SHP77 treated with DMSO at 0.1 percent for 48 hours (cell line): ENCODE measurements at places on chromosomes 3 and 15.

- DNase-seq: no peak
Measured at GRCh38 chr3:5709714-5710113, 522.2 kb downstream of the EDEM1 start.

GRCh38 chr15:29573197-29573838 is 248.9 kb downstream of the TJP1 start:
- DNase-seq: no peak

DNA sequence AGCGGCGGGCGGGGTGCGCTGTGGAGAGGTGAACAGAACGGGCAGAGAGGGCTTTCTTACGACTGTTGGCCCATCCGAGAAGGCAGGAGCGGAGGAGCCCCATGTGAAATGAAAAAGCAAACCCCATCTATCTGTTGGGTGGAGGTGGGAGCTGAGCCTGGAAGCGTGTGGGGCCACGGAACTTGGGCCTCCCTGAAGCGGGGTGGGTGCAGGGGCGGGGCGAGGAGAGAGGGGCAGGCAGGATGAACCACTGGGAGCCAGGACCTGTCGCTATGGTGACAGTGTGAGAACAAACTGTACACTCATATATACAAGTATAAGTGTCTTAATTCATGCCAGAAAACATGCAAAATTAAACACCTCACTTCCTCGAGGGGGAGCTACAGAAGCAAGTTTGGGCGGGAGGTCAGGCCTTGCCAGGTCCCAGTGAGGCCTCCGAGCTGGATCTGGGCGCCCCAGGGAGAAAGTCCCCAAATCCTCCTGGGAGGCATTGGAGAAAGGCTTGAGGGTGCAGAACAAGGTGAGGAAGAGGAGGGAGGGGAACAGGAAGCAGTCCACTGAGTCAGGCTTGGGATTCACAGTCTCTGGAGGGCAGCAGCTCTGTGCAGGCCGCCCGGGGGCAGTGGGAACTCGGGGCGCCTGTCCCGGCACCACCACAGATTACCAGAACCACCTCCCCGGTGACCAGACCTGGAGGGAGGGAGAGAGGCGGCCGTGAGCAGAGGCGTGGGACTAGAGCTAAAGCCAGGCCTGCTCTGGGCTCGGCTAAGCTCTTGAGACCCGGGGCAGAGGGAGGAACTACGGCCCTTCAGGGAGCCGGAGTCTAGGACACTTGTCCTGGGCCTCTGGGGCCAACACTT is 34.8 kb downstream of the RBPMS2 start:
- peak; percentile 41 for DNase-seq

DNA sequence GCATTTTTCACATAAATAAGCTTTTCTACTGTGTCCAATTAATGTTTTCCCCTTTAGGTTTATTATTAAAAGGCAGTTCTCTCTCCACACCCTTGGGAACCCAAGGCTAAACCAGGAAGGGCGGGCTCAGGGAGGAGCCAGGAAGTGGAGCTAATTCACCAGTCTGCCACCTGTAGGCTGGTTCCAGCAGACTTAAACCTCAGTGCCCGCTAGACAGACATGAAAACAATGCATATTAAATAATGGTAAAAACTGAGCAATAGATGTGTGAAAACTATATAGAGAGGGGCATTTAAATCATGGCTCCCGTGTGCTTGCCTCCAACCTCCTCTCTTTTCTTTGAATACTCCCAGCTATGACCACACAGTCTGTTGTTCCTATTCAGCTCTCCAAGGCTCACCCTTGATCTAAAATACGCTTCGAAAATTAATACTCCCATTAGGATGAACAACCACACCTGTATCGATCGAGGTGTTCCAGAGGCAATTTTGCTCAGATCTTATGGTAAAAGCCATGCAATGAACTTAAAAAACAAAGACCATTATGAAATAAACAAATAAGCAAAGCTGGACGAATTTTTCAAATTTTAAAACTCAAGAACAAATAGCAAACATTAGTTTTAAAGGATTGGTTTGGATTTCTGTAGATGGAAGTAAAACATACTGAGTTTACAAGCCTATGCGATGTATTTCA is 253.3 kb downstream of the TJP1 start:
- DNase-seq: peak; percentile 48

- DNase-seq: no peak
Measured at GRCh38 chr15:62773369-62774165, 269.0 kb upstream of the TPM1 start.
